ENCODE measurements at places on chromosomes 2 and 18.
A peak's percentile ranks its signal among the peaks of the same experiment; 100 is the strongest.

- no peak for DNase-seq
These were observed 1262.5 kb upstream of the CDH2 start for GRCh38 chr18:29439398-29439797.

GRCh38 chr2:204586444-204587180, 41.3 kb downstream of the PARD3B start:
- DNase-seq, result no peak

DNA sequence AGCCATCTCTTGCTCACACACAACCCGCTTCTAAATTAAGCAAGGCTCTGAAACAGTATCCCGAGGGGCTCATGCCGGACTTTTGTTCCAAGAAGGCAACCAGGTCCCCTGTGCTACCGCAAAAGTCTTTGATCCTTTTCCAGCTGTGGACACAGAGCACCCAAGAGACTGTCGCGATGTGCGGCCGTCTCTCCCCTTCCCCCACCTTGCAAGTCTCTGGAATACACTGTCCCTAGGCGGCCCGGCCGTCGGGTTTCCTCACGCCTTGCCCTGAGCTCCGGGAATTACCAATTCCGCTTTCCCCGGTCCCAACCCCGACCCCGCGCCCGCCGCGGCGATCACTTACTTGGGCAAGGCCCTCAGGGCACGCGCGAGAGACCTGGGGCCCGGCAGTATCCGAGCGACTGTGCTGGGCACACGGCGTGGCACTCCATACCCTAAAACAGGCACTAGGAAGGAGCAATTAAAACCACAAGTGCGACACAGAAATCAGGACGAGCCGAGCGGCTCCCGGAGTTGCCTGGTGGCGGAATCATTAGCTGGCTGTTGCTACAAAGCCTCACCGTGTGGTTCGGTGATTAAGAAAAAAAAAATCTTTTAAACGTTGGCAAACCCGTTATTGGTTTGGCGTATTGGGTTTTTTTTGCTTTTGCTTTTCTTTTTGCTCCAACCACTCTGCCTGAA, 2.2 kb upstream of the DLX1 start:
- no peak for DNase-seq

GRCh38 chr2:208406474-208407451, at the start of gene PTH2R:
Gene PTH2R, plus strand, starts transcription at chr2:208406792. Its CDS starts 252 bp downstream, at chr2:208407044.
- no peak for DNase-seq

DNA sequence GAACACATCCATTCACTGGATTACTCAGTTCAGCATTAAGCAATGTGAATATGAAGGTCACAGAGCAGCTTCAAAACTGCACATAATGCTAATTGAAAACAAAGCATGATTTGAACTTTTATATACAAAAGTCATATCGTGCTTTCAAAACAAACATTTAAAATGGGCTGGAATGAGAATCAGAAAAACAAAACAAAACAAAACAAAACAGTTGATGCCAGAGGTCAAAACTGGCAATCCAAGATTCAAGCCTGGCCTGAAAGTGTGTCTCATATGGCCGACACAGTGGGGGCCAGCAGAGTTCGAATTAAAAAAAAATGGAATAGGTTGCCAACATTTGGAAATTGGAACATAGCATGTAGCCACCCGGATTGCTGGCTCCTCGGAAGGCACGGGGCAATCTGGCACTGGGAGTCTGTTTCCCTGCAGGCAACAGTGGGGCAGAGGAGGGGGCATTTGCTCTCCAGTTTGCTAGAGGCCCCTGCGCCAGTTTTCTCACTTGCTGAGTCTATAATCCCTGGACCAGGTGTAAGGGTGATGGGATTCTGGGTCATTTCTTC, 294.4 kb downstream of the ZNF521 start:
- no peak for DNase-seq

GRCh38 chr2:14632133-14632936, at the start of gene LRATD1:
Gene LRATD1, plus strand, starts transcription at chr2:14632717. Its CDS starts 1,263 bp downstream, at chr2:14633980.
- DNase-seq, result peak; percentile 65

DNA sequence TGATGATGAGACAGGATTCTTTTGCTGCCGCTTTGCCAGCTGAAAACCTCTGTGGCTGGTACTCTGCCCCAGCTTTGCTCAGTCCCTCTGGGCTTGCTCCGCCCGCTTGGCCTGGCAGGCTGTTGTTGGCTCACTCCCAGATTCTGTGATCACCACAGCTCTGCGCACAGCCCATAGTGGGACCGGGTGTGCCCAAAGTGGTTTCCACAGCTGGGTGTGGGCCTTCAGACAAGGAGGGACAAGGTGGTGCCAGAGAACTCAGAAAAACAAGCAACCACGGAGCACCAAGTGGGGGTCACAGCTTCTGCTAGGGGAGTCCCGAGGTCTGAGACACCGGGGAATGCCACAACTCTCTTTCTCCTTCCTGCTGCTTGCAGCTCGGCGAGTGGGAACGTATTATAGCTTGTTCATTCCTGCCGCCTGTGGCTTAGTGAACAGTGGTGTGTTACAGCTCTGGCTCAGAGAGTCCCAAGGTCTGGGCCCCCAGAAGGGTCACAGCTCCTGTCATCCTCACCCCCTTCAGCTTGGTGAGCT, 9.2 kb upstream of the KYNU start:
- no peak for DNase-seq

GRCh38 chr2:95275151-95275515, 884 bp downstream of the PROM2 start:
- DNase-seq, result no peak

- no peak for DNase-seq
These were observed 302.8 kb upstream of the CCDC68 start for GRCh38 chr18:55262021-55262560.

GRCh38 chr2:241599615-241600014, 37.3 kb downstream of the THAP4 start:
- DNase-seq, result no peak

GRCh38 chr18:64982414-64983055, 768.3 kb upstream of the CDH7 start:
- DNase-seq, result no peak

DNA sequence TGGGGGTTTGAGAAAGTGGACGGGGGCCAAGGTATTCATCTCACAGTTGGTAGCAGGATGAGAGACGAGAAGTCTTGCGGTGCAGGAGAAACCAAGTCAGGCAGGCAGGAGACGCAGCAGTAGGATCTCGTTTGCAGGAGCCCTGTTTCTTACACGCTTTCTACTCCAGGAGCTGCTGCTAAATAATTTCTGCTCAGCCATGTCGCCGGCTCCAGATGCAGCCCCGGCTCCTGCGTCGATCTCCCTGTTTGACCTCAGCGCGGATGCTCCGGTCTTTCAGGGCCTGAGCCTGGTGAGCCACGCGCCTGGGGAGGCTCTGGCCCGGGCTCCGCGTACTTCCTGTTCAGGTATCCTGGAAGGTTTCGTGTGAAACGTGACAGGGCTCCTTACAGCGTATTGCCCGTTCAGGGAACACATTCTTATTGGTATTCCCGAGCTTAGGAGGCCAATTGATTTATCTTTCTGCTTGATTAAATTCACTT, 494 bp downstream of the ANKZF1 start:
- DNase-seq, result no peak

DNA sequence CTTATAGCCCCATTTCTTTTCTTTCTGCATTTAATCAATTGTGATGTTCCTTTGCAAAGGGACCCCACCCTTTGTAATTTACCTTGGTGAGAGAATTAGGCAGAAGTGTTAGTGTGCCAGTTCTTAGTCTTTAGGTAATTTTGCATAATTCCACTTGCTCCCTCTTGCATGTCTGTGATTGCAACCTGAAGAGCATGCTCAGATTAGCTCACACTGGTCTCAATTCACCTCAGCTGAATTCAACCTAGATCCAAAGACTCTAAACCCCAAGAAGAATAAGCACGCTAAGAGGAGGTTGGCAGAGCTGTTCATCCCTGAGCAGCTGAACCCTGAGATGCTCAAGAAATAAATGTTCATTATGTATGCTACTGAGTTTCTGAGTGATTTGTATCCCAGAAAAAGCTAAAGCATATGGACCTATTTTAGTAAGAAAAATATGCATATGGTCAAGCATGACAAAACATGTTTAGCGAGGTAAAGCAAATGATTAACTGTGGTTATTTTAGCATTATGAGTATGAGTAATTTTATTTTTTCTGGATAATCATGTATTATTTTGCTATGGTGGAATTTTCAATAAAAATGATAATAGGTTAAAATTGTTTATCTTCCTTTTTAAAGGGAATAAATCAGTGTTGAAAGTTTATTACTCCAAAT, 299.2 kb upstream of the ZSWIM2 start:
- no peak for DNase-seq

DNA sequence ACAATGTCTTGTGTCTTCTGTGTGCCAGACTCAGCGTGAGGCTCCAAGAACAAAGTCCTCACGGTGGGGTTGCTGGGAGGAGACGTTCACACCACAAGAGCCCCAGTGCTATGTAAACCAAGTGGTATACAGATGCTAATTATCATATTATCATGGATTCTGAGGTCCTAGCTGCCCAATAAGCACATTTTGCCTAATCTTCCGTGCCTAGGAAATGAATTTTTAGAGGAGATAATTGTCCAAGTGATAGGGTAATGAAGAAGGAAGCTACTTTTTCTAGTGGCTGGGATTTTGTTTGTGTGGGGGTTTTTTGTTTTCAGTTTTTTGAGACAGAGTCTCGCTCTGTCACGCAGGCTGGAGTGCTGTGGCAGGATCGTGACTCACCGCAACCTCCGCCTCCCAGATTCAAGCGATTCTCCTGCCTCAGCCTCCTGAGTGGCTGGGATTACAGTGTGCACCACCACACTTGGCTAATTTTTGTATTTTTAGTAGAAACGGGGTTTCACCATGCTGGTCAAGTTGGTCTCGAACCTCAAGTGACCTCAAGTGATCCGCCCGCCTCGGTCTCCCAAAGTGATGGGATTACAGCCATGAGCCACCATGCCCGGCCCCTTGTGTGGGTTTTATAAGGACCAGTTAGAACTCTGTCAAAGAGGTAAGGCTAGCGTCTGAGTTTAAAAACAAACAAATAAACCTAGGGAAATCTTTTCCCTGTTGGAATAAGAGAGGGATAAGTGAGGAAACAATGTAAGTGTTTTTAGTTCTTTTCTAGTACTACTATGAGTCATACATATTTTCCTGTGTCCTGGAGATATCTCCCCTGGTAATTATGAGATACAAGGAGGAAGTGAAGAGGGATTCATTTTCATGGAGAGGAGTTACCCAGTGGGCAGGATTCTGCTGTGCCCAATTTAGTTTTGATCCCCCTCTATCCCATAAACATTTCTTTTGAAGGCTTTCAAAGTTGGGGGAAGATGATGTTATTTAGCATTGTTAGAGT, 9.5 kb upstream of the SMAD7 start:
- no peak for DNase-seq
